Body of pancreas (tissue), 4 donors: ENCODE measurements at places on chromosomes 12 and 14. TPM values are rescaled to one million over a fixed set of nuclear protein-coding genes. Genes with fewer than 3 reads are reported as not detected.
A peak's percentile ranks its signal among the peaks of the same experiment; 100 is the strongest.

Gene FSCB
- not detected for total RNA-seq

Gene DBX2
- total RNA-seq = not detected

GRCh38 chr14:73293782-73294781 is 56.8 kb downstream of the PAPLN start:
- no peaks in the 10 kb centered on the region for H3K36me3 ChIP-seq
- H3K27ac ChIP-seq = no peak overlapping the region
- no peak for DNase-seq
- no peaks in the 10 kb centered on the region for H3K27me3 ChIP-seq
- peaks cover 32% of the 10 kb centered on the region for H3K4me1 ChIP-seq
- no peak overlapping the region for H3K4me3 ChIP-seq

GRCh38 chr12:12612358-12612757 is 682 bp downstream of the CREBL2 start:
- peak overlapping the region; percentile 90 for H3K27ac ChIP-seq
- peaks cover 29% of the 10 kb centered on the region for H3K4me1 ChIP-seq
- no peak for DNase-seq

DNA sequence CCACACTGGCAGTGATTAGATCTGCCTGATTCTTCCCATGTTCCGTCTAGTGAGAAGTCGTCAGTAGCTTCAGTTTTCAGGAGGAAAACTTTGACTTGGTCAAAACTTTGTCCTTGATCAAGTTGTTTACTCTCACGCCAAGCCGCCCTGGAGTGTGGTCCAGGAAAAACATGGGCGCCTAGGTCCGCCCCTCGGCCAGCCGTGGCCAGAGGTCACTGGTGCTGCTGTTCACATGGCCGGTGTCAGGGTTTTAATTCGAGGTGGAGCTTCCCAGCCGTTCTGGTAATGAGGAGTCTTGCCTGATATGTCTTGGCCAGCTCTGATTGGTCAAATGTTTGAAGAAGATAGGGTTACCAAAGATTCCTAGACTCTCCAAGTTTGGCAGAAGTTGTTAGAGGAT is 71.5 kb downstream of the PPP2R5C start:
- no peaks in the 10 kb centered on the region for H3K27me3 ChIP-seq
- H3K4me1 ChIP-seq = peaks cover 49% of the 10 kb centered on the region
- no peak overlapping the region for H3K4me3 ChIP-seq
- peak; percentile 56 for DNase-seq
- no peaks in the 10 kb centered on the region for H3K36me3 ChIP-seq
- no peak overlapping the region for H3K27ac ChIP-seq

DNA sequence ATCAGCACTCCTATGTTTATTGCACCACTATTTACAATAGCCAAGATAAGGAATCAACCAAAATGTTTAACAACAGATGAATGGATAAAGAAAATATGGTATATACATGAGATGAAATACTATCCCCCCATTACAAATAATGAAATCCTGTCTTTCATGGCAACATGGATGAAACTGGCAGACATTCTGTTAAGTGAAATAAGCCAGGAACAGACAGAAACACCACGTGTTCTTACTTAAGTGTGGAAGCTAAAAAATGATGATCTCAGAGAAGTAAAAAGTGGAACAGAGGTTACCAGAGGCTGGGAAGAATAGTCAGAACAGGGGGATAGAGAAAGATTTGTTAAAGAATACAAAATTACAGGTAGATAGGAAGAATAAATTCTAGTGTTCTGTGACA is 113.7 kb upstream of the MDM1 start:
- no peaks in the 10 kb centered on the region for H3K4me1 ChIP-seq
- no peaks in the 10 kb centered on the region for H3K36me3 ChIP-seq
- H3K27me3 ChIP-seq = no peaks in the 10 kb centered on the region
- H3K4me3 ChIP-seq = no peak overlapping the region

GRCh38 chr12:42683933-42684801 is 94.6 kb upstream of the PRICKLE1 start:
- no peaks in the 10 kb centered on the region for H3K4me1 ChIP-seq
- no peak overlapping the region for H3K27ac ChIP-seq

DNA sequence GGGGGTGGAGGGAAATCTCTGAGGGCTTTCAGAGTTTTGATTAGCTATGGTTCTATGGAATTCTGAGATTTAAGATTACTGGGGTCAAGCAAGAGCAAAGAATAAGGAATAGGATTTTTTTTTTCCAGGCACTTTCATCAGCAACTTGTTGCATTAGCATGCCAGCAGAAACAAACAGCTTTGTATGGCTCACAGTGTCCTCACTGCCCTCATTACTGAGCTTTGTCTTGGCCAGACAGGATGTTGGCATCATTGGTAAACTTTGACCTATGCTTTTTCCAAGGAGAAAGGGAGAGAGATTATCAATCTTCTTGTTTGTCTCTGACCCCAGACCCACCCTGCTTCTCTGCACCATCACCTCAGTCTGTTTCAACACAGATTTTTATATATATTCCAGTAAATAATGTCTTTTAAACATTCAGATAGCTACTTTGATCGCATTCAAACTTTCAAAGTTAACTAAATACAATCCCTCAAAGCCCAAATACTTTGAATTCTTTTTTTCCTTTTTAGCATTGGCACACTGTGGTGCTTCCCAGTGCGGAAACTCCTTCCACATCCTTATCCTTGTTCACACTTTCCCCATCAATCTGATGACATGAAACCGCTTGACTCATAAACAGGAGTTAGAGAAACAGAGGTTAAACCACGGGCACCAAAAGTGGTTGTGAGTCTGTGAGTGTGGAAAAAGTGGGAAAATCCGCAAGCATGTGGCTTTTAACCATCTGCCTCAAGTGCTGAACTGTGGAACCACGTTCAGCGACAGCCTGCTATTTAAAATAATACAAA is 282.2 kb upstream of the FAR2 start:
- H3K36me3 ChIP-seq = no peaks in the 10 kb centered on the region
- DNase-seq = no peak
- no peak overlapping the region for H3K27ac ChIP-seq
- no peak overlapping the region for H3K4me3 ChIP-seq
- no peaks in the 10 kb centered on the region for H3K4me1 ChIP-seq
- H3K27me3 ChIP-seq = no peaks in the 10 kb centered on the region
